ENCODE measurements at places on chromosomes 2 and 18. TPM values are rescaled to one million over a fixed set of nuclear protein-coding genes. Genes with fewer than 3 reads are reported as not detected.

The CCDC88A gene
- total RNA-seq, result 82.5 TPM

The ST6GAL2 gene
- 8.6 TPM for total RNA-seq

The CACNB4 gene
- total RNA-seq, result 6.9 TPM

The TRMT61B gene
- 24.3 TPM for total RNA-seq

The STK39 gene
- total RNA-seq, result 22.1 TPM

The DLX2 gene
- 0.55 TPM for total RNA-seq

The LOXHD1 gene
- total RNA-seq, result 0.35 TPM

The CTAGE1 gene
- not detected for total RNA-seq

The GPAT2 gene
- 0.55 TPM for total RNA-seq

The CYP26B1 gene
- total RNA-seq, result 0.42 TPM

The TMEM247 gene
- not detected for total RNA-seq

The GDF7 gene
- 0.55 TPM for total RNA-seq

The AKAIN1 gene
- total RNA-seq, result not detected

The KLHL41 gene
- total RNA-seq, result not detected

The MC4R gene
- not detected for total RNA-seq

The CFC1 gene
- not detected for total RNA-seq

The DNER gene
- total RNA-seq, result 3.7 TPM

The IL1R1 gene
- 0.55 TPM for total RNA-seq

The FOXI3 gene
- 13.5 TPM for total RNA-seq

The HTR2B gene
- not detected for total RNA-seq

The STAT4 gene
- total RNA-seq, result 0.44 TPM

The ERMN gene
- 0.59 TPM for total RNA-seq

All from WTC11 (cell line).